ENCODE measurements at places on chromosomes 3 and 15.

DNA sequence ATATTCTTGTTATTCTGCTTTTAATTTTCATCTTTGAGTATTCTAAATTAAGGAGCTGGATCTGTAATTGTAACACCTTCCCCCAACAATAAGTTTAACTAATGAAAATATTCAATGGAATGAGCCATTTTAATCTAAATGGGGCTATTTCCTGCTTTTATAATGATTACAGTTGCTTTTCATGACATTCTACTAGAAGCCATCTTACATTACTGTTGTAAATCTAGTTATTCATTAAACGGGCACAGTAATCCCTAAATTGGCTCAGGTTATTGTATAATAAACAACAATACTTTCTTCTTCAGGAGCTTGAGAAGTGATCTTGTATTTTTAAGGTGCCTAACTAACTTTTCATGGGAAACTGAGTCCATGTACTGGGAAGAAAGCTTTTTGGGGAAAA lies 8.5 kb downstream of the FLNB start:
- DNase-seq = no peak

DNA sequence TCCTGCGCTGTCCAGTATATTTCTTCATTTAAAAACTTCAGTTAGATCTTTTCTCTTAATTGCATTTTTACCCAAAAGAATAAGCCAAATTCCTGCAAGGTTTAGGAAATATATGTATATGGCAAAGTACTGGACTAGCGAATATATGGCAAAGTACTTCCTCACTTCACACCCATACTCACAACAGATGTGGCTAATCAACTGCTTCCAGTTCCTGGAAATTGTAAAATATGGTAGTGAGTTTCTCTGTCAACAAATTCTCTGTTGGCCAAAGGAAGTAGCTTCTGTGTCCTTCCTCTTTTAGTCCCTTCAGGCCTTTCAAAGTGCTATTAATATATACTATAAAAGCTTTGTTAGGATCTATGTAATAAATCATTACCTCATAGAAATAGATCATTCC lies 22.0 kb downstream of the GPR15 start:
- no peak for DNase-seq

DNA sequence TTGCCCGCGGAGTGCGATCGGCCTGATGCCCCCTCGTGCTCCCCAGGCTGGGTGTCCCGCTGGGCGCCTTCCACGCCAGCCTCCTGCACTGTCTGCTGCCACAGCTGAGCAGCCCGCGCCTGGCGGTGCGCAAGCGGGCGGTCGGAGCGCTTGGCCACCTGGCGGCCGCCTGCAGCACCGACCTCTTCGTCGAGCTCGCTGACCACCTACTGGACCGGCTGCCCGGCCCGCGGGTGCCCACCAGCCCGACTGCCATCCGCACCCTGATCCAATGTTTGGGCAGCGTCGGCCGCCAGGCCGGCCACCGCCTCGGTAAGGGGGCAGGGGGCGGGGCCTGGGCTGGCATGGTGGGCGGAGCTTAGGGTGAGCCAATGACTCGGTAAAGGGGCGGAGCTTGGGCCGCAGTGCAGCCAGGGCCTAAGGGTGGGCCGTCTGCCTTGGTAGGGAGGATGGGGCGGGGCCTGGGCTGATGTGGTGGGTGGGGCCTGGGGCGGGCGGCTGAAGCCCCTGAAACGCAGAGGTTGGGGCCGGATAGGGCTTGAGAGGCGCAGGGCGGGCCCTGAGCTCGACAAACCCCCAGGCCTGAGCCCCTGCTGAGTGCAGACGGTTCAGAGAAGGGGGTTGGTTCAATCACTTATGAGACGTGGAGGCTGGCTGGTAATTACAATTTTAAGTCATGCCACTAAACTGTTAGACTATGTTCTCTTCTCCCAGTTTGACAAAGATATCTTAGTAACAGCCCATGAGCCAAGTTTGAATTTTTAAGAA lies 13.7 kb downstream of the CAND2 start:
- peak; percentile 96 for DNase-seq

GRCh38 chr3:136351905-136352304 lies 101.8 kb downstream of the PCCB start:
- no peak for DNase-seq

- no peak for DNase-seq
Observed at GRCh38 chr3:127041264-127041820, 58.4 kb downstream of the PLXNA1 start.

GRCh38 chr15:68706256-68706655 lies 114.4 kb downstream of the ANP32A start:
- no peak for DNase-seq

GRCh38 chr3:166089575-166089974 lies 252.4 kb upstream of the BCHE start:
- no peak for DNase-seq

DNA sequence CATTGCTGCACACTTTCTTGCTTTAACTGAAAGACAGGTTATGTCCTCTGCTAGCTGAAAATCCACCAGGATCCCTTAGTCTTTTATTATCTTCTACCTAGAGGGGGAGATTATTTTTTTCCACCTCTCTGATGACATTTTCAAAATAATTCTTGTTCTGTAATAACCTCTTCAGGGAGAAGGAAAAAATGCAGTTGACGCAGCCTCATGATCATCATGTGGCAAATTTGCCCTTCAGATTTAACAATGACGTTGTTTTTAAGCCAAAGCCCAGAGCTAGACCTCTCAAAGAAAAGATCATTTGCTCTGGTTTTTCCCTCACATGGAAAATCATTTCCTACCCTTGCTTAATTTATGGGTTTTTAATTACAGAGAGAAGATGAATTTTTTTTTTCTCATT lies 724.9 kb downstream of the NLGN1 start:
- DNase-seq = no peak

- no peak for DNase-seq
Observed at GRCh38 chr3:131708241-131708640, 205.5 kb upstream of the MRPL3 start.

- peak; percentile 64 for DNase-seq
Observed at GRCh38 chr15:34038871-34039789, at the start of gene AVEN. Gene AVEN, minus strand, starts transcription at chr15:34039204. Its CDS starts 158 bp downstream, at chr15:34039046.

DNA sequence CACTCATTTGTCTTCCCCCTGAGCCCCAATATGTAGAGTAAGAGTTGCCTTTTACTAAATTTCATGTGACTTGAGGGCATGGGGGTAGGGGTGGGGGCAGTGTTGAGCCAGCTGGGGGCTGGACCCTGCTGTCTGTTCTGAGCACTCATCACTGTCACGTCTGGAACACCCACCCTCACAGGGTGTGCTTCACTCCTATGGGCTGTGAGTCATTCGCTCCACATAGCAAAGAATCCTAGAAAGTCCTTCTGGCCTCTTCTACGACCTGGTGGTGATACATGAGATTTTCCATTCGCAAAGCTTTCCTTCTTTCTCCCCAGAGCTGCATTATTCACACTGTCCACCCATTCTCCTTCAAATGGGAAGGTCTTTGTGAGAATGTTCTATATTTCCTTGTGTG lies 43.6 kb upstream of the MGLL start:
- DNase-seq = no peak

GRCh38 chr15:66178531-66178910 lies 75.0 kb downstream of the MEGF11 start:
- DNase-seq = no peak
